Uterus (tissue), 4 donors: ENCODE measurements at places on chromosomes 3 and 15.
A peak's percentile ranks its signal among the peaks of the same experiment; 100 is the strongest.

DNA sequence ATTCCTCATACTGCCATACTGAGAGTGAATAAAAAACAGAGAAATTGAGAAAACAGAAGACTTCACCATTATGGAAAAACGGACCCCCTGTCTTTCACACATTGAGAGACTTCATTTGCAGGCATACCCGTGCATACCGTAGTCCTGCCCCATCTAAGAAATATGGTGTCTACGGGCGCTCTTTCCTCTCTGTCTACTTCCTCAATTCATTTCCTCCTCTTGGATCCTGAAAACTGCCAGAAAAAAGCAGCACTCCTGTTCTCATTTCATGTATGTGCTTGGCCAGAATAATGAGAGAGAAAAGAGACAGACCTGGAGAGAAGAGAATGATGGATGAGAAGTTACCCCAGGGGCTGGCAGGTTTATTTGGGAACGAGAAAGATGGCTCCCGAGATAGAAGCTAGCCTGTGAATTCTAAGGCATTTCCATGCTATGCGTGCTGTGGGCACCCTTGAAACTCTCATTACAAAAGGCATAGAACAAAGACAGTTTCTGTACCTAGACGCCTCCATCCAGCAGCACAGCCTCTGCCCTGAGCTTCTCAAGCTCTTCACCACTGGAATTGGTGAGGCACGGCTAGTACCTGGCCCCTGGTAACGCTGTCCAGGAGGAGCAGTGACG is 62.5 kb upstream of the EPHB3 start:
- no peaks in the 10 kb centered on the region for H3K4me1 ChIP-seq
- no peak for DNase-seq
- no peaks in the 10 kb centered on the region for H3K27me3 ChIP-seq

DNA sequence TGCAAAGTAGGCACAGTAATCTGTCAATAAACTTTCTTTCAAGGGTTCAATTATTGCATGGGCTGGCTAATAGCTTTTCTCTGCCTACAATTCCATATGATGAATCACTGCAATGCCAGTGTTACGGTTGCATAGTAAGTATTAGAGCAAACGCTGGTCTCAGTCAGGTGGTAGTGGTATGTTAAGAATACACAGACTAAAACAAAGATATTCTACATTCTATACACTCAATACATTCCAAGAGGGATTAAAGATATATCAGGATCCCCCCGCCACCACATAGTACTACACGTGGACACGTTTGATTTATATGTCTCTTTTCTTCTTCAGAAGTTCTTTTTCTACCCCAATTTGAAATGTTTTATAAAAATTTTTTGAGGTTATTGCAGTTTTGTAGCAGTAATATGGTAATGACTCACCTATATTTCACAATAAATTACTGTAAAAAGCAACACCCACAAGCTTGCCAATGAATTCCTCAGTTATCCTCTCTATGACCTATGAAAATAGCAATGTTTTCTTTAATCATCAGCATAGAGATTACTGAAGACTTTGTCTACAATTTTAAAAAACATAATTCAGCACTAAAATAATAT is 68.2 kb downstream of the CD200R1L start:
- H3K27me3 ChIP-seq: no peaks in the 10 kb centered on the region
- peak overlapping the region; percentile 53 for H3K27ac ChIP-seq
- no peak overlapping the region for H3K4me3 ChIP-seq
- peaks cover 8% of the 10 kb centered on the region for H3K4me1 ChIP-seq
- H3K36me3 ChIP-seq: no peaks in the 10 kb centered on the region
- no peak for DNase-seq

DNA sequence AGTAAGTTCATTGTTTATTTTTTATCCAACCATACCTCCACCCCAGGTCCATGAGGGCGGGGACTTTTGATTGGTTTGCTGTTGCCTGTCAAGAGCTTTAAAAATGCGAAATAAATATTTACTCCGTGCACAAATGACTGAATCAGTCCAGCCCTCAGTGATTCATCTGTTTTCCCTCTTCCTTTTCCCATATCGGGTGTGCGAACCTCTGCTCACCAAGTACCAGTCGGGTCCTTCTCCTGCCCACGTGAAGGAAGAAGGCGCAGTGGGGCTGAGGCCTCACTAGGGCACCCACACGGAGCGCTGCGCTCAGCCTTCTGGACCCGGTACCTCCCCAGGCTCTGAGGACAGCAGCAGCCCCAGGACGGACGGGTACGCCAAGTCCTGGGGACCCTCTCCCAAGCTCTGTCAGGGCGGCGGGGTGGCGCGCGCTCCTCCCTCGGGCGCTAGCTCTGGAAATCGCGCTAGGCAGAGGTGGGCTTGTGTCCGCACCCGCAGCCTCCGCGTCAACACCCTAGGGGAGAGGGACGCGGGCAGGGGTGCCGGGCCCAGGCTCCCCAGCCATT is 70.5 kb upstream of the EPHB3 start:
- no peak for DNase-seq
- H3K27ac ChIP-seq: no peak overlapping the region
- H3K4me1 ChIP-seq: no peaks in the 10 kb centered on the region

- no peak for DNase-seq
- H3K4me3 ChIP-seq: peak overlapping the region; percentile 94
- H3K27me3 ChIP-seq: no peaks in the 10 kb centered on the region
- H3K36me3 ChIP-seq: no peaks in the 10 kb centered on the region
These were observed 1.7 kb downstream of the ITPR1 start for GRCh38 chr3:4494895-4495264.

DNA sequence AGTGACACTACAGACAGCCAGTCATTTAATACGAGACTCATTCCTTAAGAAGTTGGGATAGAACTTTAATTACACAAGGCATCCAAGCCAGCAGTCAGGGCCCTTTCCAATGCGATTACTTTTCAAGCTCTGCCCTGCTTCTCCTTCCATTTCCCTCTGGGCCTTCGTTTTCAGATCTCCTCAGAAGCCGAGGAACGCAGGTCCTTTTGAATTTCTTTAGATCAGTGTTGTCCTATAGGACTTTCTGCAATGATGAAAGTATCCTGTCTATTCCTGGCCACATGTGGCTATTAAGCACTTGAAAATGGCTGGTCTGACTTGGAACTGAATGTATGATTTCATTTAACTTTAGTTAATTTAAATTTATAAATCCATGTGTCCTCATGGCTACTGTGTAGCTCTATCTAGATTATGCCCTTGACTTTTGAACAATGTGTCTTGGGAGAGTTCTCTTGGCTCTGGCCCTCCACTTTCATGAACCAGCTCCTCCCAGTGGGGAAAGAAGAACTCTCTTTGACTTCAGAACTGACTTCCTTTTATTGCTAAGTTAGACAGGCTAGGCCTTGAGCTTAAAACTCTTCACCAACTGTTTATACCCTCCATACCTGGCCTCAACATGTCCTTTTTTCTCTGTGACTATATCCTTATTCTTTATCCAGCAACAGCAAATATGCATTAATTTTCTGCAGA is 22.6 kb downstream of the TGFBR2 start:
- no peaks in the 10 kb centered on the region for H3K27me3 ChIP-seq
- H3K4me3 ChIP-seq: no peak overlapping the region
- H3K27ac ChIP-seq: peak overlapping the region; percentile 55
- no peaks in the 10 kb centered on the region for H3K36me3 ChIP-seq
- peaks cover 22% of the 10 kb centered on the region for H3K4me1 ChIP-seq

DNA sequence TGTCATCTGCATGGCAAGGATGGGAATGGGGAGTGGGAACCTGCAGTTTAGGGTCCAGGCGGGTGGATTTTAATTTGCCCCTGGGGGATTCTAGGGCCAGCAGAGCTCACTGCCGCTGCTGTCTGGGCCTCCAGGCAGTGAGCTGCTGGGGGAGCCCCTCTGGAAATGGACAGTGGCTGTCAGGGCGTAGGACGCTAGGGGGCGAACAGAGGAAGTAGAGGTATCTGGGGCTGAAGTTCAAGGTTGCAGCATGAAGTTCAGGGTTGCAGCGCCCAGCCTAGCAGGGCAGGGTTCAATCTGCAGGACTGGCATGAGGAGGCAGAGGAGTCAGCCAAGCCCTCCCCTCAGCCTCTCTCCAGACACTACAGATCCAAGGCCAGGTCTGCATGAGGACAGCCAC is 49.5 kb downstream of the APBA2 start:
- H3K4me3 ChIP-seq: no peak overlapping the region
- no peaks in the 10 kb centered on the region for H3K27me3 ChIP-seq
- H3K4me1 ChIP-seq: no peaks in the 10 kb centered on the region
- no peak overlapping the region for H3K27ac ChIP-seq
- DNase-seq: no peak

- H3K4me1 ChIP-seq: no peaks in the 10 kb centered on the region
- DNase-seq: no peak
- H3K27ac ChIP-seq: no peak overlapping the region
- no peak overlapping the region for H3K4me3 ChIP-seq
- no peaks in the 10 kb centered on the region for H3K27me3 ChIP-seq
These were observed 21.0 kb downstream of the IFT122 start for GRCh38 chr3:129461022-129461421.
